Astrocyte of the hippocampus (primary cell): ENCODE measurements at places on chromosomes 4 and X.
A peak's percentile ranks its signal among the peaks of the same experiment; 100 is the strongest.

GRCh38 chr4:2944586-2945526, 18.4 kb downstream of the NOP14 start:
- DNase-seq, result no peak

DNA sequence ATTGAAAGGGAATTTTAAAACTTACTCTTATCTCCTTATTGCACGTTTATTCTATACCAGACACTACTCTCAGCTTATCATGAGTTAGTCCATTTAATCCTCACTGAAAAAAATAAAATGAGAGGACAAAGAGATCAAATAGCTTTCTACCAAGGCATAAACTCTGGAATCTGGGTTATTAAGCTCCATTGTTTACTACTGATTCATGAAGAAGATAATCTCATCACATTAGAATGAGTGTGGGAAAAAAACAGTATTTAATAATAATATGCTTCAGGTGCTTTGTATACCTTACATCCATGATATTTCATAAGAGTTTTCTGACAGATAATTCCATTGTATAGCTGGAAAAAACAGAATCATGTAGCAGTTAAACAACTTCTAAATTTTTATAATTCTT, 1092.6 kb downstream of the TECRL start:
- DNase-seq, result no peak

- no peak for DNase-seq
Measured at GRCh38 chr4:143016171-143016570, 168.5 kb upstream of the USP38 start.

DNA sequence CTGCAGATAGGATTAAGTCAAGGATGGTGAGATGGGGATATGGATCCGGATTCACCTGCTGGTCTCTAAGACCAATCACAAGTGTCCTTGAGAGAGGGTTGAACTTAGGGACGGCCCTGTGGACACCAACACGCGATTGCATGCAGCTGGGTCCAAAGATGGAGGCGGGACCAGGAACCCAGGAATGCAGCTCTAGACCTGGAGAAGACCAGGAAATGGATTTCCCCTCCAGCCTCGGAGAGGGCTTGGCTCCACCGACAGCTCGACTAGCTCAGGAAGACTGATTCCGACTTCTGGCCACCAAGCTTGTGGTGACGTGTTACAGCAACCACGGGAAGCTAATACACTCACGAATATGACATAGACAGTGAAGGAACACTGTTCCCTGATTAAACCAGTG, 4.7 kb downstream of the C4orf50 start:
- no peak for DNase-seq

- DNase-seq, result no peak
Measured at GRCh38 chr4:70901607-70901983, 574 bp upstream of the MOB1B start.

DNA sequence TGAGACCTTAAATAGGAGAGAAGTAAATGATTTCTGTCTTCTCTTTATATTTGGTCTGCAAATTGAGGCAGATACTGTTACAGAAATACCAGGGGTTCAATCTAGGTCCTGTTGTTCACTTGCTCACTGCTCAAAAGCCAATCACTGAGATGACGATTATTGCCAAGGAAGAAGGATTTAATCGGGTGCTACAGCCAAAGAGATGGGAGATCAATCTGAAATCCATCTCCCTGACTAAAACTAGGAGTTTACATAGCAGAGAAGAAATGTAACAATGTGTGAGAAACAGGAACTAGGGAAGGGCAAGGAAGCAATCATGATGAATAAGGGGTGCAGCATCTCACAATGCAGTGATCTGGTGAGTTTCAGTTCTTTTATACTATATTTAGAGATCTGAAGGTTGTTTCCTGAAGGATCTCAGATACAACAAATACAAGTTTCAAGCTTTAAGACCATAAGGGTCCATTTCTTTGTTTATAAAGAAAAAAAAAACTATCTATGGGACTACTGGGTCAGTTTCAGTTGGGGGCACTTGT, 117.9 kb upstream of the FAM9B start:
- no peak for DNase-seq

DNA sequence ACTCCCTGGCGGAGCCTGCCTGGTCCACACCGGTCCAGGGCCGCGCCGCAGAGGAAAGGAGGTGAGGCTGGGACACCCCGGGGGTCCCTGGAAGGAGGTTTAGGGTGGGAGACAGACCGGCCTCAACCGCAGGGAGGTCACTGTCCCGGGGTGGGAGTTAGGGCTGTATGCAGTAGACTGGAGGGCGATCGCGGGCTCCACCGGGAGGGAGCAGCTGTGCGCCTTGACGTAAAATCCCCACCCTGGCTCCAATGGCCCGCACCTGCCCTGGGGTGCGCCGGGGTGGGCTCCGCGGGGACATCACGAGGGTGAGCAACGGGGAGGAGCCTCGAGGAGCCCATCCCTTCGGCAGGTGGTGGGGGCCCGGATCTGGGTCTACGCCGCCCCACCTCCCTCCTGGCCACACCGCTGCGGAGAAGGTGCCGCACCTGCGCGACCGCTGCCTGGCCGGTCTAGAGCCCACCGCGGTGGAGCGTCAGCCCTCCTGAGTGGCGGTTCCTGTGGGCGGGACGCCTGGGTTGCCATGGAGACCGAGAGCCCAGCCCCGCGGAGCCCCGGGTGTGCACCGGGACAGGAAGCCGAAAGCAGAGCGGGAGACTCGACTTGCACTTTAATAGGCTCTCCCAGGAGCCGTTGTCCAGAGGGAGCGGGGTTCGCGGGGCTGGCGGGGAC, 105.1 kb downstream of the ADRA2C start:
- peak; percentile 28 for DNase-seq

GRCh38 chrX:10564484-10564883, 55.9 kb downstream of the MID1 start:
- no peak for DNase-seq

DNA sequence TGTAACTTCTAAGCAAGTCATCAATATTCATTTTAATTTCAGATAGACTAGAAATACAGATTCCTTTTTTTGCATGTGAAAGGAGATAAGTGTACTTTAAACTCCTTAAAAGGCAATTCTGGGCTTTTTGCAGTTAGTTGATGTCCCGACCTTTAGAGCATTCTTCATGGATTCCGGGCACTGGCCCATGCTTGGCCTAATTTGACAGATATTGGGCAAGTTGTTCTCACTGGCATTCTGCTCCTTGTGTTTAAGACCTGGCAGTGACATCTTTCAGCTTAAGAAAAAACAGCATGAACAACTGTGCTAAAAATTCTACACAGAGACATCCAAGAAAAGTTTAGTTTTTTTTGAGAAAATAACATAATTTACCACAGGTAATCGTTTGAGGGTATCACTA, 1037.2 kb downstream of the PCDH18 start:
- DNase-seq, result peak; percentile 42

GRCh38 chr4:144449611-144450010, 196.3 kb upstream of the HHIP start:
- DNase-seq, result no peak

DNA sequence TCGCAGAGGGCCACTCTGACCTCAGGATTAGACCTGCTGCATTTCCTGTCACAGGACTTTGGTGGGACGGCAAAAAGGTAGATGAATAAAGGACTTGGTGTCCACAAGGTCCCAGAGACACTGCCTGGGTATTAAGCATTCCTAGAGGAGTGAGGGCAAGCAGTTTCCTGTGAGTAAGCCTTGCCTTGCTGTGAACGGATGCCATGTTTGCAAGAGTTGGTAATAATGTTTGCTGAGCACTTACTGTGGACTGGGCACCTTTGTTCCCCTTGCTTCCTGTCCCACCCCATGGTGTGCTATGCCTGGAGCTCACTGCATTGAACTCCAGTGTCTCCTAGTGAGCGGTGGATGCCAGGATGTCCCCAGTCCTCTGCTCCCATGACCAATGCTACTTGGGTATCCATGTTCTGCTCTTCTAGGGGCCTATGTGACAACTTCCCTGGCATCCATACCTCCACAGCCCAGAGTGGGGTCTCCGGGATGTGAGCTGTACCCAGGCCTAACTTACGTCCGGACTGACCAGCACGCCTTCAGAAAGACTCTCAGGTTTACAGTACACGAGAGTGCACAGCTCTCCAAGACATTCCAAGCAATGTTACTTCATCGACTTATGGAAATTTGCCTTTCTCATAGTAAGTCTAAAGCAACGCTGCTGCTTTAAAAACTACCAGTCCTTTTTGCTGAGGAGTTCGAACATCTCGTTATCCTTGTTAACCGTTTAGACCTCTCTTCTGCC, 95.5 kb upstream of the MSX1 start:
- no peak for DNase-seq

- no peak for DNase-seq
Measured at GRCh38 chr4:6563935-6564645, 10.9 kb upstream of the MAN2B2 start.

- peak; percentile 52 for DNase-seq
Measured at GRCh38 chr4:73603854-73604584, 16.2 kb downstream of the RASSF6 start.

DNA sequence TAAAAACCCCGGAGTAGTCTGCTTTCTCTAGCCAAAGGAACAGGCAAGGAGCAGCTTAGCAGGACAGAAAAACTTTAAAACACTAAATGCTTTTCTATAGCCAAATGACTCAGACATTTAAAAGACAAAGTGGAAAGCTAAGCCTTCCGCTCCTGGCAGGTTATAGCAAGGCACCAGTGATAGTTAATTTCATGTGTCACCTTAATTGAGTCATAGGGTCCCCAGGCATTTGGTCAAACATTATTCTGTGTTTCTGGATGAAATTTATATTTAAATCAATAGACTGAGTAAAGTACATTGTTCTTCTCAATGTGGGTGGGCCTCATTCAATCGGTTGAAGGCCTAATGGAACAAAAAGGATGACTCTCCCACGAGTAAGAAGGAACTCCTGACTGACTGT, 885.7 kb upstream of the ADGRL3 start:
- DNase-seq, result peak; percentile 22

GRCh38 chrX:71053217-71053621, 14.9 kb downstream of the SNX12 start:
- peak; percentile 16 for DNase-seq

- no peak for DNase-seq
Measured at GRCh38 chr4:185472103-185472542, 590 bp upstream of the CCDC110 start.

- DNase-seq, result no peak
Measured at GRCh38 chrX:96483647-96484160, 200.9 kb upstream of the DIAPH2 start.

GRCh38 chr4:152698089-152698499, 18.3 kb upstream of the TMEM154 start:
- DNase-seq, result no peak

- DNase-seq, result peak; percentile 94
Measured at GRCh38 chr4:83207497-83208101, 77.0 kb downstream of the COQ2 start.

- peak; percentile 49 for DNase-seq
Measured at GRCh38 chr4:56424697-56425514, 10.5 kb downstream of the PPAT start.

- DNase-seq, result no peak
Measured at GRCh38 chr4:55546506-55546755, 278 bp downstream of the CLOCK start.

DNA sequence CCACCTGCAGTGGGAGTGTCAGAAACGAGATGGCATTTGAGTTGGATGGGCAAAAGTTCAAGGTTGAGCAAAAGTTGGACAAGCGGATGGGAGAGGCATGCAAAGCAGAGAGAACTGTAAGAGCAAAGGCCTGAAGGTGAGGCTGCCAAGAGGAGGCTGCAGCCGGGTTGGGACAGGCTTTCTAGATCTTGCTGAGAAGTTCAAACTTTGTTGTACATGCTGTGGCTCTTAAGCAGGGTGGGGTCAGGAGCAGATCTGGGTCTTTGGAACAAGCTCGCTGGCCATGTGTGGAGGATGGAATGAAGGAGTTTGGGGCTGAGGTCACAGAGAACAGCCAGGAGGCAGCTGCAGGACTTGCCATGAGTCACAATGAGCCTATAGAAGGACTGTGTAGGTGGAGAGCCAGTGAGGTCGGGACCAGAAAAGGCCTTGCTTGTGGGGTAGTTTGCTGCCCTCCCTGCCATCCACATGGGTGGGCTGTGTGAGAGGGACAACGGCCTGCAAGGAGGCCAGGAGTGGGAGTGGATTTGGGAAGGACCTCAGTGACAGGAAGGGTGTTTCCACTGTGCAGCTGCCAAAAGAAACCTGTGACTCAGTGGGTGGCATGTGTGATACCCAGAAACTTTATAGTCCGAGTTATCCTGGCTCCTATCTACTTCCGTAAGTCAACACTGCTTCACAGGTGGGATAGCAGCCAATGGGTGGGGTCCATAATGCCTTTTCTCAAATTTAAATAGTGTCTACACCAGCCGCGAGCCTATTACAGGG, 210.4 kb downstream of the MID1IP1 start:
- DNase-seq, result no peak

DNA sequence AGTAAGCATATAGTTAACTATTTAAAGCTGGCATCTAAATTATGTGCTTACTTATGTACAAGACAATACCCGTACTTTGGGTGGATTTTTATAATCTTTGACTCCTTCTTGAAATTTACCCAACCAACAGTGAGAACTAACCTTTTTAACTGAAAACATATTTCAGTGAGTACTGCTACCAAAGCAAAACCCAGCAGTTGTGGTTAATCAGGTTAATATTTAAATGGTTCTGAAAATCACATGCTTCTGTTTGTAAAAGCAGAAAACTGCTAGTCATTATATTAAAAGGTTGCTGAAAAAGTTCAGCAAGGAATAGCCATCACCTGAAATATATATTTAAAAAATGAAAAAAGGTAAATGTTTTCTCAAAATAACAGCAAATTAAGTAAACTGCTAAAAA, 20.0 kb downstream of the UBE2D3 start:
- DNase-seq, result no peak

DNA sequence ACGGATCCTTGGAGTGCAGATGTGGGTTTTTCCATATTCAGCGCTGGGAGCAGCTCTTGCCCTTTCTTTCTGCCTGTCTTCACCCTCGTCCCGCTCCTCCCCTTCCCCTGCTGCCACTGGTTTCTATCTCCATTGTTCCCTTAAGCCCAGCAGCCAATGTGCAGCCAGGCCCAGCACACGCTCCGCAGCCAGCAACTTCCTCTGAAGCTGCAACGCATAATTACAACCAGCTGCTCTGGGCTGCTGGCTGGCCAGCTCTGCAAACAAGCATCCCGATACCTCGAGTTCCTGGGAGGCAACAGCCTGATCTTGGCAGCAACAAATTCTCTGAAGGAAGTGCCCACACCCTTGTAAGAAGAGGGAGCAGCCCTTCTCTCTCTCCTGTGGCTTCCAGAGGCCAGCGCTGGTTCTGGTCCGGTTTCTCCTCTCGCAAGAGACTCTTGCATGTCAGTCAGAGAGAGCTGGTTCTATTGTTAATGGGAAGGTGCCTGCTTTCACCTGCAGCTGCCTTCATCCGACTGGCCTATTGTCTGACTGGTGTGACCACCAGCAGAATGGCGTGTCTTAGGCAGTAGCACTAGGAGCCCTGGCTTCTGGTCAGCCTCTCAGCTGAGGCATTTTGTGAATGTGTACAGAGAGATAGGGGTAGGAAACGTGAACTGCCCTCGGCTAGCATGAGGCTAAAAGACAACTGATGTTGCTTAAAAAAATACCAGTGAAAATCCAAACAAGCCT, 83.8 kb upstream of the MAML3 start:
- peak; percentile 85 for DNase-seq

GRCh38 chrX:71919431-71919830, 8.8 kb downstream of the NHSL2 start:
- peak; percentile 21 for DNase-seq
